Activated CD4-positive, alpha-beta T cell treated with anti-CD3 and anti-CD28 coated beads for 36 hours (primary cell): ENCODE measurements at places on chromosomes 2 and 18. TPM values are rescaled to one million over a fixed set of nuclear protein-coding genes. Genes with fewer than 3 reads are reported as not detected.

- DNase-seq: no peak
Observed at GRCh38 chr18:37864122-37864521, 298.5 kb upstream of the CELF4 start.

DNA sequence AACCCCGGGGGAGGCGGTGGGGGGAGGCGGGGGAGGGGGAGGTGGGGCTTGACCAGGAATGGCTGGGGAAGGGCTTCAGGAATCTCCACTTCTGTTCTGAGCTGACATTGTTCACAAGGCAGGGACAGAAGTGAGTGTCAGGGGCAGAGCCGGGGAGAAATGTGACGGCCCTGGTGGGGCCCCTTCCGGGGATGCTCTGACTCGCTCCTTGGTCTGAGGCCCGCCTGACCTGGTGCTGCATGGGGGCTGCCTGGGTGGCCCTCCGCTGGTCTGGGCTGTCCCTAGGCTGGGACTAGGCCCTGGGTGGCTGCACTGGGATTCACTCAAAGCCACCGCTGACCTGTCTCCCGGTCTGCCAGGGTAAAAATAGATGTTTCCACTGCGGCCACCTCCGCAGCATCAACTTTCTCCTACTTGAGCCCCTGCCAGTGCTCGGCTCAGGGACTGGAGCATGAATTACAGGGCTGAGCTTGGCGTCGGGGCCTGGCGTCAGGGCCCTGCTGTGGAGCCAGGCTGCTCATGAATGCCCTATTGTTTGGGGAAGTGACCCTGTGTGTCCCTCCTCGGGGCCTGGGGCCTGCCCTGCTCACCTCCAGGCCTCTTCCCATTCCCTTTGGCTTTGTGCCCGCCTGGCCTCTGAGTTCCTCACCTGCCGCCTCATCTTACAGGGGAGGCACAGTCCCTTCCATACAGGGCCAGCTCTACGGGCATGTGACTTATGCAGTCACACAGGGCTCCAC is 247.5 kb downstream of the DYSF start:
- DNase-seq: no peak

DNA sequence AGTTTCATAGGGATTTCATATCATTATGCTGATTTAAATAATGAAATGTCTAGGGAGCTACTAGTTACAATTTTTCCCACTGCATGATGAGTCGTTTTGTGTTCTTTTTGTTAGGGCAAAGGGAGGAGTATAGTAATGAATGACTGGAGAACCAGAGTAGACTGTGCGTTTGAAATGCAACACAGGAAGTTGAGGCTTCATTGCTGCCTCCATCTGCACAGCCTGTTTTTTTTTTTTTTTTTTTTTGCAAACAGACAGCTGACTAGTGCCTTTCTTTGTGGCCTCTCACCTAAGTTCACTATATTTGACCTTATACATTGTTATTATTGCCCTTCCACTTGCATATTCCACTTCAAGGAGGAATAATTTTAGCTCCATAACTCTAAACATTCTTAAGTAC is 286.7 kb upstream of the LRRTM1 start:
- no peak for DNase-seq

Gene SLC9A4
- 0.11 TPM for total RNA-seq

Gene PLCL1
- 1.6 TPM for total RNA-seq

Gene SEMA4F
- total RNA-seq: 5.7 TPM
